Metanephros (tissue), 2 donors: ENCODE measurements at places on chromosomes 5 and 9. TPM values are rescaled to one million over a fixed set of nuclear protein-coding genes. Genes with fewer than 3 reads are reported as not detected.

Gene GDNF
- total RNA-seq = 7.5 TPM

Gene TUBB4B
- total RNA-seq = 172 TPM

Gene PDE6A
- total RNA-seq = 0.06 TPM

Gene PCDHA11
- 0.82 TPM for total RNA-seq

Gene GKAP1
- total RNA-seq = 6.5 TPM

Gene RXFP3
- total RNA-seq = 0.18 TPM

Gene ZCCHC10
- 10.6 TPM for total RNA-seq

Gene PMPCA
- 40.5 TPM for total RNA-seq

Gene SEMA6A
- total RNA-seq = 56.8 TPM

Gene FGF18
- 1.6 TPM for total RNA-seq

Gene SPINK4
- not detected for total RNA-seq

Gene SCGB3A2
- total RNA-seq = 0.93 TPM
